ENCODE measurements at places on chromosomes 16 and 17. TPM values are rescaled to one million over a fixed set of nuclear protein-coding genes. Genes with fewer than 3 reads are reported as not detected.

DNA sequence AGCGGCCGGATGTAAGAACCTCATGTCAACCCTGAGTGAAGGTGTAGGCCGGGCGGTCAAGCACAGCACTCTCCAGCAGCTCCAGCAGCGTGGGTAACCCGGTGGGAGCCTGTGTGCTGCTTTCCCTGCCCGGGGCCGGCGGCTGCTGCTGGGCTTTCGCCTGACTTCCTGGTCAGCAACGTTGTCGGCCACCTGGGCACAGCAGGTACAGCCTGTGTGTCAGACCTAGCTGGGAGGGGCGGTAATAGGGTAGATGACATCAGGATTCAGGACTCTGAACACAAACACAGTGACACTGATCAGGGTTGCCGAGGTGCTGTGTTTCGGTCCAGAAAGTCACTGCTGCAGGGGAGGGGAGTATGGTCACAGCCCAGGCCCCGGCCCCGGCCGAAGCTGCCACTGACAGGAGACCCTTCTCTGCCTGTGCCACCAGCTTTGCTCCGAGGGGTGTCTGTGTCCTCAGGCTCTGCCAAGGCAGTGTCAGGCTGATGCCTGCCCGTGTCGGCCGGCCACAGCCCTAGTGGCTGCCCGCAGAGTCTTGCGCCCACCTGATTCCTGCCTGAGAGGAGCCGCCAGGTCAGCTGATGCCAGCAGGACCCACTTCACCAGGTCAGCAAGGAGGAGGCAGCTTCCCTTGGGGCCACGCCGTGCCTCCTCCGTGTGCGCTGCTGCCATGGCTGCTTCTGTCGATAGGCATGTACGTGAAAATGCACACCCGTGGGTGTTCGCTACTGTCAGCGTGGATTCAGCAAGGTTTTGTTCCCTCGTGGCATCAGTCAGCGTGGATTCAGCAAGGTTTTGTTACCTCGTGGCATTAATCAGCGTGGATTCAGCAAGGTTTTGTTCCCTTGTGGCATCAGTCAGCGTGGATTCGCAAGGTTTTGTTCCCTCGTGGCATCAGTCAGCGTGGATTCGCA, 9.2 kb downstream of the RAB40C start:
- no peak overlapping the region for H3K27ac ChIP-seq
- H3K27me3 ChIP-seq = no peaks in the 10 kb centered on the region
- no peak for DNase-seq
- H3K36me3 ChIP-seq = peaks cover 19% of the 10 kb centered on the region
- no peak overlapping the region for H3K4me3 ChIP-seq
- no peaks in the 10 kb centered on the region for H3K4me1 ChIP-seq

GRCh38 chr17:36127199-36127893, 23.7 kb downstream of the CCL4 start:
- H3K36me3 ChIP-seq = peaks cover 12% of the 10 kb centered on the region
- H3K4me3 ChIP-seq = no peak overlapping the region
- no peak overlapping the region for H3K27ac ChIP-seq
- H3K27me3 ChIP-seq = no peaks in the 10 kb centered on the region

GRCh38 chr16:54932737-54933254, 2.1 kb downstream of the IRX5 start:
- no peaks in the 10 kb centered on the region for H3K36me3 ChIP-seq
- H3K27me3 ChIP-seq = peaks cover 54% of the 10 kb centered on the region
- H3K27ac ChIP-seq = no peak overlapping the region
- peak; percentile 58 for DNase-seq

- H3K36me3 ChIP-seq = peaks cover 21% of the 10 kb centered on the region
- no peaks in the 10 kb centered on the region for H3K27me3 ChIP-seq
- DNase-seq = no peak
- H3K4me1 ChIP-seq = no peaks in the 10 kb centered on the region
- no peak overlapping the region for H3K4me3 ChIP-seq
- no peak overlapping the region for H3K27ac ChIP-seq
These were observed 23.9 kb downstream of the SLC39A11 start for GRCh38 chr17:73068322-73069153.

GRCh38 chr16:50801036-50801435, 59.1 kb downstream of the CYLD start:
- DNase-seq = no peak
- no peaks in the 10 kb centered on the region for H3K27me3 ChIP-seq
- no peaks in the 10 kb centered on the region for H3K36me3 ChIP-seq
- H3K4me3 ChIP-seq = no peak overlapping the region

DNA sequence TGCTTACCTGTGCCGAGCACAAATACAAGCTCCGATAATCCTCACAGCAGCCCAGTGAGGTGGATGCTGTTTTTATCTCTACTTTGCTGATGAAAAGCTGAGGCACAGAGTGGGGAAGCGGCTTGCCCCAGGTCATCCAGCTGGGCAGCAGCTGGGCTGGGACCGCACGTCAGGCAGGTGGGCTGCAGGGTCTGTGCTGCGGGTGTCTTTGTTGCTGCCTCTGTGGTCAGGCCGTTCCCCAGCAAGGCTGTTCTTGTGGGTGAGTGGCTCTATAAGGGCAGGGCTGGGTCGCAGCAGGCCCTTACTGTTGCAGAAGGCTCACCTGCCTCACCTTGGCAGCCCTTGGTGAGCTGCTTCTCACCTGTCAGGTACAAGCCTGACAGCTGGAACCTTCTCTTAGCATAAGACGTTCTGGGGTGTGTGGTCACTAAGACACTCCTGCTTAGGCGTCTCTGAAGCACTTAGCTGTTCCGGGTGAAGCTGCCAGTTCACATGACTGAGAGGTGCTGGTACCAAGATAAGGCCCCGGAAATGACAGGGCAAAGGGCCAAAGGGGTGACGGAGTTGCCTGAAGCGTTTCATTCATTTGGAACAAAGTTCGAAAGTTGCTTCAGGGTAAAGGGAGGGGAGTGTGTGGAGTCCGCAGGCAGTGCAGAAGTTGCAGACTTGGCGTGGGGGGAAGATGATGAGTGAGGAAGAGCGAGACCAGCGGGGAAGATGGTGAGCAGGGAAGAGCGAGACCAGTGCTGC, 17.4 kb downstream of the IRF8 start:
- no peak overlapping the region for H3K27ac ChIP-seq
- no peaks in the 10 kb centered on the region for H3K36me3 ChIP-seq
- H3K4me1 ChIP-seq = peaks cover 3% of the 10 kb centered on the region
- no peak overlapping the region for H3K4me3 ChIP-seq
- no peaks in the 10 kb centered on the region for H3K27me3 ChIP-seq

GRCh38 chr17:79989106-79989835, 46.4 kb downstream of the TBC1D16 start:
- H3K27ac ChIP-seq = no peak overlapping the region
- H3K4me1 ChIP-seq = peaks cover 3% of the 10 kb centered on the region
- no peak overlapping the region for H3K4me3 ChIP-seq
- no peak for DNase-seq
- no peaks in the 10 kb centered on the region for H3K36me3 ChIP-seq
- no peaks in the 10 kb centered on the region for H3K27me3 ChIP-seq

The DYNLRB2 gene
- total RNA-seq = not detected

The CMTM2 gene
- not detected for total RNA-seq

GRCh38 chr17:66273586-66273848, 28.9 kb upstream of the PRKCA start:
- no peak for DNase-seq
- no peak overlapping the region for H3K4me3 ChIP-seq
- H3K27ac ChIP-seq = no peak overlapping the region
- peaks cover 2% of the 10 kb centered on the region for H3K36me3 ChIP-seq

GRCh38 chr16:4570086-4570485, 13.9 kb downstream of the C16orf96 start:
- no peaks in the 10 kb centered on the region for H3K36me3 ChIP-seq
- H3K27ac ChIP-seq = peak overlapping the region; percentile 84
- peaks cover 4% of the 10 kb centered on the region for H3K4me1 ChIP-seq
- peak overlapping the region; percentile 46 for H3K4me3 ChIP-seq

GRCh38 chr17:78128551-78129350, at the start of gene TMC6:
TMC6 (minus strand) TSS chr17:78128755; CDS start chr17:78126832, 1,923 bp downstream.
- peak within 1 kb of the TSS; percentile 87 for H3K4me3 ChIP-seq
- H3K27ac ChIP-seq = no peak within 1 kb of the TSS
- peaks cover 3% of the 10 kb centered on the region for H3K36me3 ChIP-seq
- peak; percentile 96 for DNase-seq
- H3K4me1 ChIP-seq = peaks cover 10% of the 10 kb centered on the region
- H3K27me3 ChIP-seq = no peaks in the 10 kb centered on the region

- no peaks in the 10 kb centered on the region for H3K36me3 ChIP-seq
- DNase-seq = no peak
- H3K4me3 ChIP-seq = peak overlapping the region; percentile 68
- no peak overlapping the region for H3K27ac ChIP-seq
These were observed 4.6 kb downstream of the ITGA2B start for GRCh38 chr17:44384823-44385286.

DNA sequence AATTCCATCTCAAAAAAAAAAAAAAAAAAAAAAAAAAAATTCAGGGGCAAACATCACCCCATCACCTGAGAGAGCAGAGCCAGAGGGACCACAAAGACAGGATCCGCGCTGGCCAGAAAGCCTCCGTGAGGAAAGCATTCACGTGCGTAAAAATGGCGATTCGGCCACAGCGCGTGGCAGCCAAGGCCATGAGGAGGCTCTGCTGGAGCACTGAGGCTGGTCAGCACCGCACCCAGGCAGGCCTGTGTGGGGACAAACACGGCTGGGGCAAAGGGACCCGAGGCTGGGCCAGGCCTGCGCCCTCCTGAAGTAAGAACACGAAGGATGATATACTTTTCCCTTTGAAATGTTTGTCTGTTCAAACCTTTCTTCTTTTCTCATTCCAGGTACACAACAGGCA, 45.2 kb downstream of the MAP1LC3B start:
- H3K27me3 ChIP-seq = no peaks in the 10 kb centered on the region
- no peak overlapping the region for H3K27ac ChIP-seq
- no peaks in the 10 kb centered on the region for H3K4me1 ChIP-seq
- no peak overlapping the region for H3K4me3 ChIP-seq

- H3K4me1 ChIP-seq = no peaks in the 10 kb centered on the region
- DNase-seq = no peak
- no peak overlapping the region for H3K4me3 ChIP-seq
These were observed 24.8 kb downstream of the CCR7 start for GRCh38 chr17:40540448-40540847.

DNA sequence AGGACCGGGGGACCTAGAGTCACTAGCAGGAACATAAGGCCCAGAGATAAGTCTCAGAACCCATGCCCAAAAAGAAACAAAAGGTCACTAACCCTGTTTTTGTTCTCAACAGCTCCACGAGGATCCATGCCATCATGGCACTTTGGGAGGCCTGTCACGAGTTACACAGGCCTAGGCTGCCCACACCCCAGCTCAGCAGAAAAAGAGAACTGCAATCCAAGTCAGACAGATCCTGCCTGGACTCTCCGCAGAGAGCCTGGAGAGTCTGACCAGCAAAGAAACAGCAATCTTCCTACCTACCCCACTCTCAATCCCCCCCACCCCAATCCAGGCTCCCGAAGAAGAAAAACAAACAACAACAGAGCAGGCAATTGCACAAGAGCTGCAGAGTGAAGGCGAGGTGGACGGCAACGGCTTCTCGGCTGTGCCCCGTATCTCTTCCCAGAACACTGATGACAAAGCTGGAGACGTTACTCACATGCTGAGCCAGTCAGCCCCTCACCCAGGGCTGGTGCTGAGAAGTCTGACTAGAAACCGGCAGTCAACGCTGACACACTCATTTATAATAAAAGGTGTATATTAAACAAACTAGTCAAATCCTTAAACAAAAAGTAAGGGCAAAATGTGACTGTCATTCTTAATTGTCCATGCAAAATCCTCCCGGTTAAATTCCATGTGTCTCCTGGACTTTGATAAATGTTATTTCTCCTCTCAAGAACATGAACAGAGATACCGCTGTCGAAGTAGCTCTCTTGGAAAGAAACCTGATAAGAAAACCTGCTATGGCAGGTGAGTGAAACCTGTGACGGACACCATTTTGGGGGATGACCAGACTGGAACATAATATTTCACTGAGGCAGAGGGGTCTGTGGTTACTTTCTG, 89.3 kb downstream of the SMG6 start:
- H3K27ac ChIP-seq = no peak overlapping the region
- H3K27me3 ChIP-seq = no peaks in the 10 kb centered on the region
- DNase-seq = no peak
- no peaks in the 10 kb centered on the region for H3K36me3 ChIP-seq

DNA sequence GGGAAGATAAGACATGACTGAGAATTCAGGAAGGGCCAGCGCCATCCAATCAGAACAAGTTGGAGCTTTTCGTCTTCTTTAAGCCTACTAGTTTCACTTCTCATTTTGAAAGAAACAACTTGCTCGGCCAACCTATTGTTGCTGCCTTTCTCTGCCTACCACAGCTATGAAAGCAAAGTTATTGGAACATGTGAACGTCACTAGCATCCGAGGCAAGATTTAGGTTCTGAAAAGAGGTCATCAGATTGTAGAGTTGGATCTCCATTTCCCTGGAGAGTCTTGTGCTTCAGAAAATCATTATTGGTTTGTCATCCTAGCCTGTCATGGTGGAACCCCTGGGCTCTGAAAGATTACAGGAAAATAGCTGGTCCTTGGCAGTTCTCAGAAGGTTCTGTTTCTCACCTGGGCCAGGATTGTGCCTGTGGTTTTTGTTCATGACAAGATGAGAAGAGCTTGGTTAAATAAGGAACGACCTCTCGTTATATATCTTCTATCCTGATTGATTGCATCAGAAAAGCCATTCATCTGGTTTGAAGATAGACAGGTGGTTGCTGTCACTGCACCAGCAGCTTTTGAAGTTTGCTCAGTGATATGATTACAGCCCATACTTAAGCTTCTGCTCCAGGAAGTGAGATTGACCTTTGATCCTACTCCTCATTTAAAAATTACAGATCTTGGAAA, 25.3 kb downstream of the CDH13 start:
- H3K27ac ChIP-seq = no peak overlapping the region
- H3K4me1 ChIP-seq = no peaks in the 10 kb centered on the region
- DNase-seq = no peak
- H3K4me3 ChIP-seq = no peak overlapping the region
- no peaks in the 10 kb centered on the region for H3K27me3 ChIP-seq
- H3K36me3 ChIP-seq = no peaks in the 10 kb centered on the region

The GAST gene
- not detected for total RNA-seq

The SMIM22 gene
- not detected for total RNA-seq

DNA sequence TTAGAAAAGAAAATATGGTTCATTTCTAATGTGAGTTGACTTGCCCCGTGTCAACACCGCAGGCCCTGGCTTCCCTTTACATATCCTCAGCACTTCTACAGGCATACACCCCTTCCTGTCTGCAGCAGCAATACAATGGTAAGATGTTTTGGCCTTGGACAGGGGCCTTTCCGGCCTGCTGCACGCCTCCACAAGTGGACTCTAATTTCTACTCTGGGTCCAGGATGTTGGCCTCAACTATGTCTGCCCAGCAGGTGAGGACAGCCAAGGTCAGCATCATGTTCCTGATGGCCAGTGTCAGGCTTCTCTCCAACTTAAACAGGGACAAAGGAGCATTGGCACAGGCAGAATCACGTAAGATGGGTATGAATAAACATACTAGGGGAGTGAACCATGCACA, 11.0 kb downstream of the C17orf67 start:
- no peak overlapping the region for H3K27ac ChIP-seq
- H3K27me3 ChIP-seq = no peaks in the 10 kb centered on the region
- DNase-seq = no peak
- no peak overlapping the region for H3K4me3 ChIP-seq

The HP gene
- not detected for total RNA-seq

The KRT24 gene
- total RNA-seq = not detected
